ENCODE measurements at places on chromosomes 2 and 18. TPM values are rescaled to one million over a fixed set of nuclear protein-coding genes. Genes with fewer than 3 reads are reported as not detected.

Gene HADHA
- total RNA-seq: 174 TPM

Gene SKOR2
- total RNA-seq: not detected

DNA sequence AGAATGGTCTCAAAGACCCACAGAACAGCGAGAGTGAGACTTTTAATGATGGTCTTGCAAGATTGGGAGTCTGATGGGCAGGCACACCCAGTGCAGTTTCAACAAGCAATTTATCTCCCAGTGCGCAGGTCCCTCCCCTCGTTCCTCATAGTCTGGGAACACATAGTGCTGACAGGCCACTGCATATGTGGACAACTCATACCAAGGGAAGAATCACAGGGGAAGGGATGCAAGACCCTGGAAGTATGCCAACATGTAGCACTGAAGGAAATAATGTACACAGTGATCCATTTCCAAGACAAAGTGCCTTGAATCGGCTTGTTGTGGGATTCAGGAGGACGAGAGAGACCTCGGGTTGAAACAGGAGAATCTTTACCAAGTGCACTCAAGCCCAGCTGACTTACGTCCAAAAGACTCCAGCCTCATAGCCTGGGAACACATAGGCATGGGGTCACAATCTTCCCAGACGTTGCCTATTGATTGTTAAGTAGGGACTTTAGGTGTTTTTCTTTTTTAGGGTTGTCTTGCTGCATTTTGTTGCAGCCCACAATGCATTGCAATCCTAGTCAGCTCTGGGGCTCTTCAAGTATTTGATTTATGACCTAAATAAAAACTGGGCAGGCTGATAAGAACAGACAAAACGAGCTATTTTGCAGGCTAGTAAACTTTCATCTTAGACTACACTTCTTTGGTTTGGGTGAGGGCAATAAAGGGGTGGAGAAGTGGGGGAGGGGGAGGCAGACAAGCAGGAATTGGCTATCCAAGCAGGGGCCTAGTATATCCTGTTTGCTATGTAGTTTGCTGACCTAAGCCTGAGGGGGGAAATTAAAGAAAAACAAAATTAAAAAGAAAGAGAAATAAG lies 24.7 kb upstream of the SERPINB5 start:
- DNase-seq: peak; percentile 29

DNA sequence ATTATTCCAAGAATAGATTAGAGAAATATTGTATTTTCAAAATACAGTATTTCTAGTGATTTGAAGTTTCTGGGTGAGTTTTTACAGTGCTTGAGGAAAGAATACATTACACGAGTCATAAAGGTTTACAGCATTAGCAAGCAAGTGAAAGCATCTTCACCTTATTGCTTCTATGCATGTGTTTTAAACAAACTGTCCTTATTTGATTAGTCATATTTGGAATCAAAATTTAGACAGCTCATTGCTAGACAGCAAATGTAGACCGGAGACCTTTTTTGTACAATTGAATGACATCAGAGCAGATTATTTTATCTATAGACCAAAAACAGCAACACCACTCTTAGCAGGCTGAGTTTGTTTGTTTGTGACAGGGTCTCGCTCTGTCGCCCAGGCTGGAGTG lies 69.2 kb downstream of the FAM161A start:
- no peak for DNase-seq

- no peak for DNase-seq
Observed at GRCh38 chr2:46131-46470, 204 bp downstream of the FAM110C start.

Gene SCN2A
- total RNA-seq: 18.5 TPM

DNA sequence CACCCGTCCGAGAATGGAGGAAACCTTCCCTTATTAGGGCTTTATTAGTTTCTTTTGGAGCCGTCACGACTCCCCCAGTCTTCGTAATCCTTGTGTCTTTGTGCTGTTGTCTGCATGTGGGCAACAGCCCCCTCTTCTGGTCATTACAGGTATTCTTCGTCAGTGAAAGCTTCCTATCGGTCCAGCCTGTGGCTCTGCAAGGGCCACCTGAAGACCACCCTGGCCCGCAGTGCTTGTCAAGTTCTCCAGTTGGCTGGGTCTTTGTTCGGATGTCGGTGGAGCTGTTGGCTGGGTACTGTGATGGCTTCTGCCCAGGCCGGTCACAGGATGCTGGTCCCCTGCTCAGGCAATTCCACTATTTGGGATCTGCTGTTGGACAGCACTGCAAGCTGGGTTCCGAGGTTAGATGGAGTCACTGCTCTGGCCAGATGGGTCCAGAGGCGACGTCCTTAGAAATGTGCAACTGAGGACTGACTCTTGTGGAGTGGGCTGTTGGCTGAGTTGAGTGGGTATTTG lies 19.2 kb downstream of the E2F6 start:
- DNase-seq: peak; percentile 71

DNA sequence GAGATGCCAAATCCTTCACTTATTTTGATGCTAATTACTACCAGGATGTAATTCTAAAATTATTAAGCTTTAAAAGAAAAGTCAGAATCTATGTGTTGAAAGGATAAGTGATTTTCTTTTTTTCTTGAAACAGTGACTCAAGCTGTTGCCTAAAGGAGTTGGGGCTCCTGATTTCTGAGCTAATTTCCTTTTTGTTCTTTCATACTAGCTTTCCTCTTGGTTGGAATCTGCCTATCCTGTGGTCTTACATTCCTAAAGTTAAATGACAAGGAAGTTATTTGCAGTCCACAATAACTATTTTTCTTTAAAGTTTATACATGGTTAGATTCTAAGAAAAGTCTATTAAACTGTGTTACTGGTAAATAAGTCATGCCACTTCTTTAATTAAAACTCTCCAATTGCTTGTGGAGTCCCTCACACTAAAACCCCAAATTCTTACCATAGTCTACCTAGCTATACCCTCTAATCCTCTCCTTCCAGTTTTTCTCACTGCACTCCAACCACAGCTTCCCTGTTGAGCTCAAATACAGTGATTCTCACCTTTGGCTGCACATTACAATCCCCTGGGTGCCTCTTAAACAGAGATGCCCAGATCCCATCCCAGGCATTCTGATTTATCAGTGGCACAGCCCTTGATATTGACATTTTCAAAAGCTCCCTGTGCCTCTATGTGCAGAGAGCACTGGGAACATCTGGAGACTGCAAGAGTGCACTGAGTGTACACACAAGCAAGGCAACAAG lies 63.3 kb upstream of the EFEMP1 start:
- DNase-seq: peak; percentile 55

Gene MERTK
- 0.65 TPM for total RNA-seq

Gene CAPN14
- total RNA-seq: 0.16 TPM

DNA sequence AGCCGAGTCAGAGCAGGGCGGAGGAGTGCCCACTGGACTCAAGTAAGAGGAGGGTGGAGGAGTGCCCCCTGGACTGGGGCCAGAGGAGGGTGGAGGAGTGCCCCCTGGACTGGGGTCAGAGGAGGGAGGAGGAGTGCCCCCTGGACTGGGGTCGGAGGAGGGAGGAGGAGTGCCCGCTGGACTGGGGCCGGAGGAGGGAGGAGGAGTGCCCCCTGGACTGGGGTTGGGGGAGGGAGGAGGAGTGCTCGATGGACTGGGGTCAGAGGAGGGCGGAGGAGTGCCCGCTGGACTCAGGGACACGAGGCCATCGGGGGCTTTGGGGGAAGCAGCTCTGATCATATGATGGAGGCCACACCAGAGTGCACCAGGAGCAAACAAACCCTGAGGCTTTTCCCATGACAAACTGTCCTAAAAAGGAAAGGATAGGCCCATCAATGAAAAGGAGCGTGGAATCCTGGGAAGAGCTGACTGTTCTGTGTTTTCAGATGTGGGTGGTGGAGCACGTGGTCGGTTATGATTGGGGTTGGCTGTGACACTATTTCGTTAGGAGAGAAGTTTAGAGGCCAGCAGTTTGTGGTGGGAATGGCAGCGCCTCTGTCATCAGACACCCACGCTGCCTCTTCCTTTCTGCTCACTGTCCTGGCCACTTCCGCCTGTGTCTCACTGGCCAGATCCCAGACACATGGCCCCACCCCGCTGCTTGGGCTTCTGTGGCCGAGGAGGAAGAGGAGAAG lies 24.5 kb upstream of the HPCAL1 start:
- no peak for DNase-seq

DNA sequence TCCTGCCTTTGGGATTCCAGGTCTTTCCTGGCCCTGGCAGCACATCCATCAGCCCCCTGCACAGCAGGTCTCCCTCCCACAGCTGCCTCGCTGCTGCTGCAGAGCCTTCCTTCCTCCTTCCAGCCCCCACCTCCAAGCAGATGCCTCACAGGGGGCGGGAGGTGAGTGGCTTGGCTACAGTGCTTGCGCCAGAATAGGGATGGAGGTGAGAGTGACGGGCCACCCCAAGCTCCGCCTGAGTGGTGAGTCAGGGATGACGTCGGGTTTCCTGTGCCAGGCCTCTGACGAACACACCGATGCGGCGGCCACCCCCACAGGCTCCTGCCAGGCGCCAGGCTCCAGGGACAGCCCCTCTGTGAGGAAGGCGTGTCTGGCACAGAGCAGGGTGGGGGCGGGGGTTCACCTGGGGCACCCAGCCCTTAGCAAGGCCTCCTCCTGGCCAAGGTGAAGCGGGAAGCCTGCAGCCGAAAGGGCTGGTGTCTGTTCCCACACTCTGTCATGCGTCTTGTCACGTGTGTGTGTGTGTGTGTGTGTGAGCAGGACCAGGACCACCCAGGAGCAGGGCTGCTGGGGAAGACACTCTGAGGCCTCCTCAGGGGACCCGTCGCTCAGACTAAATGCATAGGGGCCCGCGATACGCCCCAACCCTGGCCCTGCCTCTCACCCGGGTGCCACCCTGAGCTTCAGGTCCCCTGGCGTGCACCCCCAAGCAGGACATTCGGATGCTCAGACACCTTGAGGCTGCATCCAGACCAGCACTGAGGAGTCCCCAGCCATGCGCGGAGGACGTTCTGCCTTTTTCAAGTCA lies 3.4 kb upstream of the DUSP2 start:
- peak; percentile 84 for DNase-seq

GRCh38 chr2:64904413-64905329 lies 84.5 kb upstream of the SLC1A4 start:
- no peak for DNase-seq

DNA sequence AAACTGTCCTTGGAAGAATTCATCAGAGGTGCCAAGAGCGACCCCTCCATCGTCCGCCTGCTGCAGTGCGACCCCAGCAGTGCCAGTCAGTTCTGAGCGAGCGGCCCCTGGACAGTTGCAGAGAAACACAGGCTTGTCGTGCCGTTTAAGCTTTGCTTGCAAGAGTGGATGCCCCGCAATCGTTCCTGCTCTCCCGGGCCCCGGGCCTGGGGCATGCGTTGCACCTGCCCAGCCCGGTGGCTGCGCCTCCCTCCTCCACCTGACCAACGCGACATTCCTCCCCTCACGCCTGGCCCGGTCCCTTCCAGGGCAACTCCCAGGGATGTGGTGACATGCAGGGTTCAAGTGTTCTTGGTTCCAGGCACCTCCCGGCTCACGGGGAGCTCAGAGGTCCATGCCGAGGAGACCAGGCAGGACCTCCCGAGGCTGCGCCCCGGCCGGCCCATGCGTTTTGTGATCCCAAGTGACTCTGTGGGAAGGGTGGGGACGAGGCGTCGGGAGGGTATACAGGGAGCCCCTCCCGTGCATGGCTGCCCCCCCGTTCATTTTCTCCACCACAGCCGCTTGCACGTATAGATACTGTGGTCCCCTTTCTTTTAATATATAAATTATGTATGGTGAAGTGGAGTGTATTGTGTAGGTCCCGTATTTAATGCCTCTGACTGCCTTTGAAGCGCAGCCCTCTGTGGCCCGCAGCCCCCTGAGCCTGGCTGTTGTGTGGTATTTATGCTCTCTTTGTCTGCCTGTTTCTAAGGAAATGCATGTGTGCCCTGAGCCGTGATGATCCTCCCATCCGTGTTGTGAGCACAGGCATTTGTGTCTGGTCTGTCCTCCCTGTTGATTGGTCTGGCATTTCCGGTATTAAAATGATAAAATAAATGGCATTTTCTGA lies 21.2 kb downstream of the ODC1 start:
- DNase-seq: no peak

DNA sequence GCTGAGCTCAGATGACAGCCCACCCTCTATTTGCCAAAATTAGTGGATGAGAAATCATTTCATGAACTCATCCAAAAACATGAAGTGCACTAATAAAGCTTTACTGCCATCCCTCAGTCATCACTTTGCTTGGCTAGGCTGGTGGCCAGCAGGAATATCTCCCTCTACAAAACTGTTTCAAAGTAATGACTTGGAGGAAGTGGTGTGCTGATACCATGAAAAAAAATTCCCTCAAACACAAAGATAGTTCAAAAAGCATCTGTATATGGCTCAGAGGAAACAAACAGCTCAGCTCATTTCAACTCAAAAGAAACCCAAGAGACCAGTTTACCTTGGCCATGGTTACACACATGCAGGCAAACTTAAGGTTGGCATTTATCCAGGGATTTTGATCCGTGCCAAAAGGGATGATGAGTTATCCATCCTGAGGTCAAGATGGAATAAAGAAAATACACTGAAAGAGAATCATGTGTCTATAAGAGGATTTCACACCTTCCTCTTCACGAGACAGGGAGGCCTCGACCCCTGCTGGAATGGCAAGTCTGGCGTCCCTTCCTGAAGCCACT lies 18.4 kb upstream of the WIPF1 start:
- DNase-seq: peak; percentile 86

GRCh38 chr2:32777714-32778113 lies 149.9 kb downstream of the TTC27 start:
- no peak for DNase-seq

Gene SOX11
- not detected for total RNA-seq

Gene ACVR1C
- 0.63 TPM for total RNA-seq

Gene CABYR
- 7.3 TPM for total RNA-seq

Gene TTN
- total RNA-seq: 5.5 TPM

- peak; percentile 88 for DNase-seq
Observed at GRCh38 chr2:222904557-222905258, 43.9 kb downstream of the ACSL3 start.

DNA sequence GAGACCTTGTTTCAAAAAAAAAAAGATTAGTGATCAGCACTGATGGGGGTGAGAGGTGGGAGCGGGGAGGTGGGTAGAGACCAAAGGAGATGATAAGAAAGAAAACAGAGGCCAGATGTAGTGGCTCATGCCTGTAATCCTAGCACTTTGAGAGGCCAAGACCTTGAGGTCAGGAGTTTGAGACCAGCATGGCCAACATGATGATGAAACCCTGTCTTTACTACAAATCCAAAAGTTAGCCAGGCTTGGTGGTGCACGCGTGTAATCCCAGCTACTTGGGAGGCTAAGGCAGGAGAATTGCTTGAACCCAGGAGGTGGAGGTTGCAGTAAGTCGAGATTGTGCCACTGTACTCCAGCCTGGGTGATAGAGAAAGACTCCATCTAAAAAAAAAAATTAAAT lies 9.5 kb upstream of the SLC35F6 start:
- no peak for DNase-seq

GRCh38 chr2:216636551-216637450 lies 3.6 kb downstream of the IGFBP2 start:
- no peak for DNase-seq

GRCh38 chr2:201258666-201259615 lies 1.4 kb upstream of the CASP8 start:
- no peak for DNase-seq

DNA sequence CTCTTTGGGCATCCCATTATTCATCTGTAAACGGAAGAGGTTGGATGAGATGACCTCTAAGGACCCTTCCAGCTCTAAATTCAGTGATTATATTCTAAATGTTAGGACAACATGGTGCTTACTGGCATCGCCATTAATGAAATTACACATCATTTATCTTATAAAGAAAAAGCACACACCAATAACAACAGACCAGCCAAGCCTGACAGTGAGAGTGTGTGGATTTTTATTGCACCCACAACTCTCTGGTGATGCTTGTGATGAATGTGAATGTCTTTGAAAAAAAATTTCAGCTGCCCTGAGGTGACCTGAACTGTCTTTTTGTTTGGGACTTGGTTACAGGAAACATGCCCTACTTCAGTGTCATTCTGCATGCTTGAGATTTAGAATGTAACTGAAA lies 513.3 kb upstream of the NRP2 start:
- DNase-seq: no peak

- DNase-seq: no peak
Observed at GRCh38 chr2:108554528-108554927, 20.3 kb downstream of the LIMS1 start.

Measured in fibroblast of the aortic adventitia (primary cell).